ENCODE measurements at places on chromosomes 11 and 22.

DNA sequence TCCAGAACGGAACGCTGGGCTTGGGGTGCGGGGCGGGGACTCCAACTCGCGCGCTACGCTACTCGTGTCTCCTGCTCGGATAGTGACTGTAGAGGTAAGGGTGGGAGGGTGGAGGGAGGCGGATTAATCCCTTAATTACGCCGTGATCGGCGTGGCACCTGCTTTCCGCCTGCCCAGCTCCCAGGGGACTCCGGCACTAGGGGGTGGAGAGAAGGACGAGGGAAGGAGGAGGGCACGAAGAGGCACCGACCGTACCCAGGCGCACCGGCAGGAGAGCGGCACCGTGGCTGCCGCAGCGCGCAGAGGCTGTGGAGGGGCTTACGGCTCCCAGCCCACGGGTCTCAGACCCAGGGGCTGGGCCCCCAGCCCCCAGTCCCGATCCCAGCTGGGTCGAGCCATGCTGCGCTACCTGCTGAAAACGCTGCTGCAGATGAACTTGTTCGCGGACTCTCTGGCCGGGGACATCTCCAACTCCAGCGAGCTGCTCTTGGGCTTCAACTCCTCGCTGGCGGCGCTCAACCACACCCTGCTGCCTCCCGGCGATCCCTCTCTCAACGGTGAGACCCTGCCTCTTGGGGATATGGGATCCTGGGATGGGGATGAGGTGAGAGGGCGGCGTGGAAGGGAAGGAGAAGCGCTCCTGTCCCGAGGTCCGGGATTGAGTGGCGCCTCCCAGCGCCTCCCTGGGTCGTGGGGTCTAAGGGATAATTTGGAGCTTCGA lies at the start of gene ROBO3:
ROBO3 (plus strand) TSS at position 252 of the 721 bp plus-strand sequence; CDS start at position 398, 146 bp downstream.
- no peak for DNase-seq

DNA sequence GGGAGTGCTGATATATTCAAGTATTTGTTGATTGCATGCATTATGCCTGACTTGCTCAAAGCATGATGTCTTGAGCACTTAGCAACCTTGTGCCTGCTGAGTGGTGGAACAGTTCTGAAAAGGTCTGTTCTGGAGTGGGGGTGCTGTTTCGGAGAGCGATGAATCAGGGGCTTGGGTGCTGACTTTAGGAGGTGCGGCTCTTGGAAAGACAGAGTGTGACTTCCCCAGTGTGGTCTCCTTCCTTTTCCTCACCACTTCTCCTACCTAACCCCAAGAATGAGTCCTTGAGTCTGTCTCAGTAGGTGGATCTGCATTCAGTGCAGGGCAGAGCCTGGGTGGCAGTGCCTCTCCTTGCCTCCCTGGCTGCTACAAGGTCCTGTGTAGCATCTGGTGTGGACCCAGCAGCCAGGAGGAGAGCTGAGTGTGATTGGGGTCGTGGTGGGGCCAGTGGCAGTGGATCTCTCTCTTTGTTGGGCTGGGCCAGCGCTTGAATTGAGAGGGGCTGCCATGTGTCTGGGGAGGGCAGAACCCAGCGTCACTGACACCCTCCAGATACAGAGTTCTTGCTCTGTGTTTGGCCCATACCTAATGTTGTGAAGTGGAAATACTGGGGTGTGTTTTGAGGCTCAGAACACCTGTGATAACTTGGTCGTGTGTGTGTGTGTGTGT lies 35.9 kb downstream of the ST3GAL4 start:
- DNase-seq: no peak

DNA sequence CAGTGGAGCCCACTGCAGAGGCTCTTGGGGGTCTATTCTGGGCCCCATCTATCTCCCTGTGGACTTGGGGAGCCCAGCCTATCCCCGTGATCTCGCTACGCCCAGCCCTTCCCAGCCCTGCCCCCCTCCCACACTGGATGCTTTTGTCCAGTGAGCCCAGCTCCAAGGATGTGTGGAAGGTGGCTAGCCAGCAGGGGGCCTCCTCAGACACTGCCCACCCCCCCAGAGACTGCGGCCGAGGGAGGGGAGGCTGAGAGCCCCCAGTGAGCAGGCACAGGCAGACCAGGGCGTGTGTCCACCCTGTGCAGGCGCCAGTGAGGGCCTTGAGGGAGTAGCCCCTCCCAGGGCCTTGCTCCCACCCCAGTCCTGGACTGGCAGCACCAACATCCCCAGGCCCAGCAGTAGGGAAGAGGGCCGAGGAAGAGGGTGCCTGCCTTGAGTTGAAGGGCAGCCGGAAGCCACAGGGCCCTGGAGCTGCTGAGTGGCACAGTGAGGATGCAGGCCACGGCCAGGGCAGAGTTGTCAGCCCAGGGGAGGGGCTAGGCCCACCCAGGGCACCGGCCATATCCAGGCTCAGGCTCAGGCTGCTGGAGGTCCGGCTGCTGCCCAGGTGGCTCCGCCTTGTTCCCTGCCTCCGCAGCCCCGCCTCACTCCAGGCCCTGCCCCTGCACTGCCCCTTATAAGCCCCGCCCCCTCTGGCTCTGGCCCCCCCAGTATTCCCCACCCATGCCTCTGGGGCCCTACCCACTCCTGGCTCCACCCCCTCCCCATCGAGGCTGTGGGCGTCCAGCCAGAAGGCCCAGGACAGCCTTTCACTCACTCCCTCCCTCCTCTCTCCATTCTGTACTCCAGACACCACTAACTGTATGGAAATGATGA lies 28.0 kb downstream of the MOB2 start:
- DNase-seq: no peak

DNA sequence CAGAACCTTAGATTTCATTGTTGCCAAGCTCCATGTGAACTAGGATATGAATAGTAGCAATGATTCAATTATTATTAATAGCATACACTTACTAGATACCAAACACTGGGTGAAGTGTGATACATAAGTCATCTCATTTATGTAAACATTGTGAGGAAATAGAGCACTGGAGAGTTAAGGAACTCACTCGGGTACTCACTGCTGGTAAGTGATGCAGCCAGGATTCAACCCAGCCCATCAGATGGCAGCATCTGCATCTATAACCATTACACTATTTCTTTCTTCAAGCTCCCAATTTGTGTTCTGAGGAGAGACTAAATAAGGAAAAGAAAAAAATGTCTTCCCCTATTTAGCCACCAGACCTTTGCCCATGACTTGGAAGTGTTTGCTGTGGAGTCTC lies 10.2 kb upstream of the ALG8 start:
- DNase-seq: no peak

GRCh38 chr22:42560381-42560780 lies 6.6 kb downstream of the SERHL2 start:
- DNase-seq: no peak

DNA sequence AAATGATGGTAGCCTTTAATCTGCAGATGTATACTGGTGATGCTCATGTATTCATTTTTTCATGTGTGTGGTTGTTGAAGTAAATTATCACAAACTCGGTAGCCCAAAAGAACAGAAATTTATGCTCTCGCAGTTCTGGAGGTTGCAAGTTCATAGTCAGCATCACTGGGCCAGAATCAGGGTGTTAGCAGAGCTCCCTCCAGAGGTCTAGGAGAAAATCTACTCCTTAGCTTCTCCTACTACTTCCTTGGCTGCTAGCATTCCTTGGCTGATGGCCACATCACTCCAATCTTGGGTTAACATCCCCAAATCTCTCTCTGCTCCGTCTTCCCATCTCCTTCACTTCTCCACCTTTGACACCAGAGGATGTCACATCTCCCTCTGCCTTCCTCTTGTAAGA lies 45.3 kb upstream of the GALNT18 start:
- DNase-seq: no peak

DNA sequence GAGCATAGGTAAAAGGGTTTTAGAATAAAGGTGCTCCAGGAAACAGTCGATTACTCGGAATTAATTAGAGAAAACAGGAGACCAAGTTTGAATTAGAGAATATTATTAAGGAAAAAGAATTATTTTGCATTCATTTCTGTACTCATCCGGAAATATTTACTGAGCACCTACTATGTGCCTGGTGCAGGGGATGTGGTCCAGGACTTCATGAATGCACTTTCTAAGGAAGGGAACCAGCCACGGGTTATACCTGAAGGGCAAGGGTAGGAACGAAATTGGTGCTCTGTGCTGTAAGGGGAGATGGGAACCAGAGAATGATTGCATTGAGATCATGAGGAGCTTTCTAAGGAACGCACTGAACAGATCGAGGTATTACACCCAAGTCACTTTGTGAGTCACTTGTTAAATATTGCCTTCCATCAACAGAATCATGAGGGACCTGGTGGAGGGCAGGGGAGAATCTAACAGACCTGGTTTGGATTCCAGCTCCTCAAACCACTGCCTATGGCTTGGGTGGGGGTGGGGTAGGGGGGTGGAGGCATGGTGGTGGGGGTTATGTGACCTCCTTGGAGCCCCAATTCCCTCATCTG lies 40.9 kb downstream of the C11orf96 start:
- DNase-seq: no peak

DNA sequence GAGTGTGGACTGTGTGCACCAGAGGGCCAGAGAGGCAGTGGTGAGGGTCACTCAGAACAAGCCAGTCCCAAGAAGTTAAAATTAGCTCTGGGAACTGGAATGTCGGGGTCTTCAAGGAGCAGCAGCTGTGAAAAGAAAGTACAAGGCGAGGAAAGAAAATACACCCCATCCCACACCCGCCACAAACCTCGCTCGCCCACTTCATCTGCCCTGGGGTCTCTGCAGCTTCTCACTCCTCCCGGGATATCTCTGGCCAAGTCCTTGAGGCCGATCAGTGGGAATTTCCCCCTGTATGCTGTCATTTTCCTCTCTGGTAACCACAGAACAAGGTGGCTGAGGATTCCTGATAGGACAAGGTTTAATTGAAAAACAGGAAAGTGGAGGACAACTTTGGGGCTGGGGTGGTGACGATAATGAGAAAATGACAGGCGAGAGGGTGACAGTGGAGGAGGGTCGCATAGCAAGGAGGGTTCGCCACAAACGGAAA lies 36.3 kb upstream of the TIMP3 start:
- DNase-seq: no peak

DNA sequence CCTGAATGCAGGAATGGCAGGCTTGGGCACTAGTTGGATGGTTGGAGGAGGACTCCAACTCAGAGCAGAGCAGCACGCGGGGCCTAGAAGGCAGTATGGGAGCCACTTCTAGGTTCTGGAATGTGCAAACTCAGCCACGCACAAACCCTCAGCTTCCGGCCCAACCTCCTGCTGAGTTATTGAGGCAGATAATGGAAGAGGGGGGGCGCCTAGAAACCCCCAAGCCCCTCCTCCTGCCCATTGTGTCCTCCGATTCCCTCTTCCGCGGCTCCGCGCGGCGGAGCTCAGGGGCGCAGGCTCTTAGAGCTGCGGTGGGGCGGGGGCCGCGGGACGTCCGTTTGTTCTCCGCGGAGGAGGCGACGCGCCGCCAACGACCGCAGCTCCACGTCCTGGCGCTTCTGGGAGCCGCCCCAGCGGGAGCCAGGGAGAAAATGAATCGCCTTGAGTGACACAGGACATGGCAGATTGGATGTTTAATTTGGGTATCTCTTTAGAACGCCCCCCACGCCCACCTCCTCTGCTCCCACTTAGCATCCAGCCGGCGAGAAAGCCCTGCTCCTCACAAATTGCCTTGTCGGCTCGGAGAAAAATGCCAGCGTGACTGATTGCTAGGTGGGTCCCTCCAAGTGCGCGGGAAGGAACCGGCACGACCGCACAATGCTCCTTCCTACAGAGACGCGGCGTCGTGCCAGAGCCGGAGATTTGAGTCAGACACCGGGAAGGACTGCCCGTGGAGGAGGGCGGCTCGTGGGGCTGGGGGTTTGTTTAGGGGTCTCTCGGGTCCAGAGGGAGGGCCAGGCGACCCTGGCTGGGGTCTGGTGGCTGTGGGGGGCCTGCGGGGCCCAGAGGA lies 144.6 kb downstream of the NECTIN1 start:
- no peak for DNase-seq

DNA sequence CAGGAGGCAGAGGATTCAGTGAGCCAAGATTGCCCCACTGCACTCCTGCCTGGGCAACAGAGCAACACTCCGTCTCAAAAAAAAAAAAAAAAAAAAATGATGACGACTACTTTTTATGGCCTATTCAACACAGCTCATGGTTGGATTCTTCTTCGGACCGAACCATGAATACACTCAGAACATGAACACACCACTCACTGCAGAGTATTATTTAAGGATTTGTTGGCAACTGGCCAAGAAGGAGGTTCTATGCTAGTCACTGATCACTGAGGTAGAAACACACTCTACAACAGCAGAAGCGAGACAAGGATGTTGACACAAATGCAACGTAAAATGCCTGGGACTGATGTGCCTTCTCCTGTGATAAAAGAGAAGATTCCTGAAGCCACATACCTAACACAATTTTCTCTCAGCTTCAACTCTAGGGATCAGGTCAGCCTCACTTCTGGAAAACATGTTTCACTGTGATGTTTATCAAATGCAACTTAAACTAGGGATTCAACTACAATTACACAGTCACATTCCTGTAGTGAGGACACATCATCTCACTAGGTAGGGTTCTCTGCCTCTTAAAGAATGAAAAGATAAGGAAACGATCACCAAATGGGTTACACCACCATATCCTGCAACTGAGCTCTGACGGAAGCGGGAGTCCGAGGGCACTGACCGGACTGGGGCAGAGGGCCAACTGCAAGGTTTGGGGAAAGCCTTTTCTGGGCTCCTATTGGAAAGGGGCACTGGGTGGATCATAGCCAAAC lies 82.5 kb downstream of the SGSM3 start:
- no peak for DNase-seq

DNA sequence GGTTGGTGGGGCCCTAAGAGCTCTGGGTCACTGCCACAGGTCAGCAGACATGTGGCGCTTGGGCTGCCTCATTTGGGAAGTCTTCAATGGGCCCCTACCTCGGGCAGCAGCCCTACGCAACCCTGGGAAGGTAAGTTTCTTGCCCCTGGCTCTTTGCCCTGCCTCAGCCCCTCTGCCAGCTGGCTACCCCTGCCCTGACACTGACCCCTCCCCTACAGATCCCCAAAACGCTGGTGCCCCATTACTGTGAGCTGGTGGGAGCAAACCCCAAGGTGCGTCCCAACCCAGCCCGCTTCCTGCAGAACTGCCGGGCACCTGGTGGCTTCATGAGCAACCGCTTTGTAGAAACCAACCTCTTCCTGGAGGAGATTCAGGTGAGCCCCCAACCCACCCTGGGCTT lies 1.9 kb downstream of the SCYL1 start:
- no peak for DNase-seq

- DNase-seq: no peak
Measured at GRCh38 chr11:110908401-110909105, 196.3 kb upstream of the ARHGAP20 start.

DNA sequence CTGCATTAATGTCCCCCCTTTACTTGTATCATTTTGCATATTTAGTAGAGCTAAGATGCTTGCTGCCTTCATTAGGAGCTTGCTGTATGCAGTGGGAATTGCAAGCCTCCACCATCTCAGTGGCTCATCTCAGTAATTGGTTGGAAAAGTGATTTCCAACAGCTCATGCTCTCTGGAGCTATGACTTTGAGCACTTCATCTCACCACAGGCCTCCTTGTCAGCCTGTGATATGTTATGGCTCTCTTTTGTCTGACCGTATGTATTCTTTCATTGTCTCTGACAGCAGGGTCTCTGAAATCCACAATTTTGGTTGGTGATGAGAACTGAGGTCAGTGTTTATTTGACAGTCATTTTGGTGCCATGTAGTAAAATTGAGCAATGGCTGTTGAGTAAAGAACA lies 345.1 kb downstream of the FAT3 start:
- no peak for DNase-seq

GRCh38 chr11:74493791-74494630 lies 487 bp upstream of the LIPT2 start:
- DNase-seq: no peak
